ENCODE measurements at places on chromosomes 7 and 10. TPM values are rescaled to one million over a fixed set of nuclear protein-coding genes. Genes with fewer than 3 reads are reported as not detected.

TAS2R16 gene
- not detected for total RNA-seq

SDHAF3 gene
- 58.5 TPM for total RNA-seq

UBE2D4 gene
- 7.9 TPM for total RNA-seq

ZNF800 gene
- total RNA-seq = 8.3 TPM

CREB3L2 gene
- 27.4 TPM for total RNA-seq

ZPBP gene
- not detected for total RNA-seq

HOXA10 gene
- 7.5 TPM for total RNA-seq

SLC39A12 gene
- not detected for total RNA-seq

ZNF273 gene
- 2.5 TPM for total RNA-seq

CHN2 gene
- total RNA-seq = not detected

SAMD9L gene
- 0.64 TPM for total RNA-seq

ITPRID1 gene
- total RNA-seq = not detected

GSAP gene
- 3.5 TPM for total RNA-seq

MPP7 gene
- total RNA-seq = not detected

NYAP1 gene
- 4.2 TPM for total RNA-seq

UCN3 gene
- not detected for total RNA-seq

POM121 gene
- total RNA-seq = 39.7 TPM

DIP2C gene
- 14.6 TPM for total RNA-seq

GIMAP7 gene
- total RNA-seq = not detected

KIAA1549 gene
- total RNA-seq = 6.5 TPM

TBX20 gene
- 2.9 TPM for total RNA-seq

OR2A12 gene
- not detected for total RNA-seq

CPA1 gene
- not detected for total RNA-seq

AKR1C8 gene
- total RNA-seq = not detected

SLC13A1 gene
- total RNA-seq = not detected

CNTNAP2 gene
- not detected for total RNA-seq

CUZD1 gene
- total RNA-seq = 1.5 TPM

EN2 gene
- total RNA-seq = 0.96 TPM

VIPR2 gene
- total RNA-seq = not detected

SPDYE2B gene
- not detected for total RNA-seq

HUS1 gene
- 18.0 TPM for total RNA-seq

DMBT1 gene
- 0.13 TPM for total RNA-seq

SYT15 gene
- 3.8 TPM for total RNA-seq

CRHR2 gene
- total RNA-seq = not detected

SKIDA1 gene
- total RNA-seq = 1.1 TPM

ADAM12 gene
- 4.1 TPM for total RNA-seq

LOXL4 gene
- total RNA-seq = 1.5 TPM

CYP3A7 gene
- not detected for total RNA-seq

UTF1 gene
- not detected for total RNA-seq

H2BK1 gene
- total RNA-seq = not detected

CAMK2G gene
- 18.8 TPM for total RNA-seq

SPDYE9 gene
- total RNA-seq = not detected

CD36 gene
- total RNA-seq = 0.19 TPM

SPDYE1 gene
- total RNA-seq = not detected

MRPS33 gene
- 108 TPM for total RNA-seq

DNAJB9 gene
- 13.0 TPM for total RNA-seq

CHPF2 gene
- total RNA-seq = 44.9 TPM

ABCC2 gene
- 149 TPM for total RNA-seq

BLOC1S2 gene
- 92.9 TPM for total RNA-seq

MBL2 gene
- not detected for total RNA-seq

NPFFR1 gene
- not detected for total RNA-seq

SCART1 gene
- 0.31 TPM for total RNA-seq
